ENCODE measurements at places on chromosomes 1 and 21.

- DNase-seq, result no peak
These were observed 129.0 kb downstream of the SYF2 start for GRCh38 chr1:25103164-25103795.

DNA sequence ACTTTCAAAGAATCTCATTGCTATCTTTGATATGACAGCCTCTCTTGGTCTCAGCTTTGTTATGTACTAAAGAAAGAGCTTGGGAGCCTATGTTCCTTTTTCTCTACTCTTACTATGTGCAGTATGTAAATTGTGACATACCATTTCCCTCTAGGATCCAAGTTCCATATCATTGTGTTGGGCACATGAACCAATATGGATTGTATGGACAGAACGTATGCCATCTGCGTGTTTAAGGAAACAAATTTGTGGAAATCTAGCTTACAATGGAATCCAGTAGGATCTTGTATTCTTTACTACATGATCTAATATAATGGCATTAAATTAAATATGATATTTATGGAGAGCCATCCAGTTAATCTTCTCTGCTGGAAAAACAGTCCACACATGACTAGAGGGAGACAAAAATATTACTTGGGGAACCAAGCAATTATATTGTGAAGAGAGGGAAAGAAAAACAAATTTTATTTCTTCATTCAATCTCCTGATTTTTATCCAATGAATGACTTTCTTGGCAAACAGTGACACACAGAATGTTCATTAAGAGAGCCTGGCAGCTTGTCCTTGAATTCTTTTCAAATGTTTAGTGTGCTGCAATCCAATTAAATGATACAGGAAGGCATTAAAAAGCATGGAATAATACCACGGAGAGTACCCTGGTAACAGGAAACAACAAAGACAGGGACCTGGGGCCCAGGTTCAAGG, 106.5 kb upstream of the DAB1 start:
- DNase-seq, result no peak

- DNase-seq, result no peak
These were observed 88.1 kb upstream of the CACYBP start for GRCh38 chr1:174911606-174912005.

- no peak for DNase-seq
These were observed 10.6 kb downstream of the RXRG start for GRCh38 chr1:165434281-165434680.

GRCh38 chr1:155801149-155801548, 55.9 kb downstream of the GON4L start:
- DNase-seq, result no peak

DNA sequence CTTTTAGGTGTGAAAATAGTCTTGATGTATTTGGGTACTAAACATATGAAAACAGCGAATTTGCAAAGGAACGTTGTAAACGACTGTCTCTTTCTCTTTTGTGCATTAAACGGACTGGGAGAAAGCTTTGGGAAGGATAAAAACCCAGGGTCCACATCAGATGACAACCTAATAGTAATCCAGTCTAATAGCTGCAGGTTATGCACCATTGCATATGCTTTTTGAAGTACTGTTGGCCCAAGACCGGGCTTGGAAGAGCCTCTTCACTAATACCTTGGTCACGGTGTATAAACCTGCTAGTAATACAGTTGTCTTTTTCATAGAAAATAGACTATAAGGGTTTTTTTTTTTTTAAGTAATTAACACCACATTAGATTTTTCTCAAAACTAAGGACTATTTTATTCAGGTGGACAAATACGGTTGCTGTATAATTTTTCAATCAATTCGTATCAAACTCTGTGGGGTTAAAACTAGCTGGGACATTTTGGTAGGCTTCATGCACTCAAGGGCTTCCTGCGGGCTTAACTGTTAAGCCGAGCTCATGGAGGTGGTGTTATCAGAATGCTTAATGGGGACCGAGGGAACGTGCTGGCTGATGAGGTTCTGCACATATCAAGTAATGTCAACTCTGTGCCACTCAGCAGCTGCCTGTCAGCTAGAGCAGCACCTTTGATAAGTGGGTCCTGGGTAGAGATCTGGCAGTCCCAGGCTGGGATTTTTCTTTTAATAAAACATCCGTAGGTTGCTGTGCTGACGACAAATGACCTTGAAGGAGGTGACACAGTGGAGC, 2.1 kb downstream of the RYR2 start:
- no peak for DNase-seq

- no peak for DNase-seq
These were observed 177.5 kb downstream of the ZZZ3 start for GRCh38 chr1:77504986-77505385.

DNA sequence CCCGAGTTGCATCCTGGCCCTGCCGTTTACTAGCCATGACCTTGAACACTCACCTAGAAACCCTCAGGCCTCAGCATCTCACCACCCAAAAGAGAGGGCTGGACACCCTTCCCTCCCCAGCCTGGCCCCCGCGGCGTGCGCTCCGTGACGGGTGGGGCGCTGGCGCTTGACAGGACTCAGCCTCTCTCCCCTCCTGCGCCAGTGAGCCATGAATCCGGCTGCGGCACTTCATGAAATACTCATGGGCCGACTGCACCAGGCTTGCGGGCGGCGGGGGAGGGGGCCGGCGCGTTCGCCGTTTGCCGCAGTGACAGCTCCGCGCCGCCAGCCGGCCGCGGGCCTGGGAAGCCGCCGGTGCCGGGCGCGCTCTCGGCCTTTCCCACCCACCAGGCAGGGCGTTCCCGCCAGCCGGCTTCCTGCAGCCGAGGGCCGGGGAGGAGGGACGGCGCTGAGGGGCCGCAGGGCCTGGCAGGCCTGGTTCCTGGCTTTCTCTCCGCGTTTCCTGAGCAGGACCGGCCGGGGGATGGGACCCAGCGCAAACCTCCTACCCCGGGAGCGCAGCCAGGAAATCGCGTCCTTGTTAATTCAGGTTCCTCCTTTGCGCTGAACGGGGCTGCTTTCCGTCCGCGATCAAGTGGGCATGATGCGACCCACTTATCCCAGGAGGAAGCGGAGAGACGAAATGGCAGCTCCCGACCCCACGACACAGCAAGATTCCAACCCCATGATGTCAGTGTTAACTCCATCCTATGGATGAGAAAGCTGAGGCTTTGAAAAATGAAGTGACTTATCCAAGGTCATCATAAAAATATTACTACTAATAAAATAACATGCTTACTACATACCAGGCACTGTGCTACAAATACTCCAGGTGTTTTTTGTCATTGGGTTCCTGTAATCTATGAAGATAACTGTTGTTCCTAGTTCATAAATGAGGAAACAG, 9.1 kb upstream of the LUZP1 start:
- peak; percentile 9 for DNase-seq

GRCh38 chr1:188769936-188770335, 1707.7 kb downstream of the BRINP3 start:
- no peak for DNase-seq

DNA sequence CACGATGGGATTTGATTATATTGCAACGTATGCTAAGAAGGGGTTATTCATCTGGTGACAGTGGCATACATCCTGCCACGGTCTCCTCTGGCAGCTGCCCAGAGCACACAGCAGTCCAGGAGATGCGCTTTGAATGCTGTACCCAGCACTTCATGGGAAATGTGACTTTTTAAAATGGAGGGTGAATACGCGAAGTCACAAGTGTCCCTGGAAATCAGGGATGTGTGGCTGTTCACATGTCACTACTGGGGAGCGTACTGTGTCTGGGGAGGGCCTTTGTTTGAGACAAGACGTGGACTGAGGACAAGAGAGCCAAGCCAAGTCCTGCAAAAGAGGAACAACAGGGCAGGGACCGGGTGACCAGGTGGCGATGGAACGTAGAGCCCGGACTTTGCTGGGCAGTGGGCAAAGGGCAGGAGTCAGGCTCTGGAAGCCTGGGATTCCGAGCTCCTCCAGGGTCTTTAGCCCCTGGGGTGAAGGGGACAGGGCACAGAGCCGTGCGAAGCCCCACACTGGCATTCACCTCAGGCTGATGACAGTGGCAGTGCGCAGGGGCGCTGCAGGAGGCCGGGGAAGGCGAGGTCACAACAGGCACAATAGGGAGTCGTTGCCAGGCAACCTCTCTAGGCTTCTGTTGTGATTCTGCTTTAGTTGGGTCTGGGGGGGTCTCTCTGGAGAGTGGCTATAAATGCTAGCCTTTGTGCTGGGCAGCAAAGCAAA, 11.4 kb upstream of the ZBTB21 start:
- no peak for DNase-seq

GRCh38 chr1:201126832-201127754, at the start of gene ASCL5:
TSS of gene ASCL5 (minus strand) at chr1:201127184. CDS start at chr1:201115372, 11,812 bp downstream.
- no peak for DNase-seq

DNA sequence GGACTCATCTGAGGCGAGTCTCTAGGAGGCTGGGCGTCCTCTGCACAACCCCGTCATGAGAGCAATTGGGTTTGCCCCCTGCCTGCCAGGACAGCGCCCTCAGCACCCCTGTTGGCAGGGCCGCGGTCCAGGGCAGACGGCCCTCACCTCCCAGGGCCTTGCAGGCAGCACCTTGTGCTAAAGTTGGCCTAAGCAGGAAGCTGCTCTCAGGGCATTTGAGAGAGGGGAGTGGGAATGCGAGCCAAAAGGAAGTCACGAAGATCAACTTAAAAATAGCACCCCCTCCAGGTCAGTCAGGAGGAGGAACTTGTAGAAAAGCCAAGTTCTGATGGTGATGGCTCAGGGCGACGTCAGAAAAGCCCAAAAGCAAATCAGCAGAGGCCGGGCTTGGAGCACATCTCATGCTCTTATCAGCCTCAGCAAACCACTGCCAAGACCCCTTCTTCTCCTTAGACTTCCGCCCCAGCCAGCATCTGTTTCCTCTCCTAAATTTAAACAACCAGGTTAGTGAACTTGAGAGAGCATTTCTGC, 12.6 kb upstream of the ADORA3 start:
- DNase-seq, result no peak

GRCh38 chr1:199264283-199264682, 625.4 kb downstream of the PTPRC start:
- no peak for DNase-seq

GRCh38 chr1:109788695-109789521, 25.2 kb upstream of the EPS8L3 start:
- DNase-seq, result no peak

GRCh38 chr1:109942434-109942833, 31.8 kb downstream of the CSF1 start:
- no peak for DNase-seq

DNA sequence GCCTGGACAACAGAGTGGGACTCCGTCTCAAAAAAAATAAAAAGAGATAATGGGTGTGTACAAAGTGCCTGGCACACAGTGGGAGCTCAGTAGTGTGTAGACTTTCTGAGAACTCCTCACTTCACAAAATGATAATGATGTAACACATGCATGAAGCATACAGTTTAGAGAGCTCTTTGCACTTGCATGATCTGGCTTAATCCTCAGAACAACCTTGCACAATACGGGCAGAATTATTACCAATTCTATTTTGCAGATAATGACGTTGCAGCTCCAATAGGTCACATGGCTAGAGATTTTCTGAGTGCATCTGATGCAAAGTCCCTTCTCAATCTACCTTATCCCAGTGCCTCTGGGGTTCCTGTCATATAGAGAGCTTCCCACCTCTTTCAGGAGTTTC, 71.4 kb downstream of the CD247 start:
- DNase-seq, result no peak

- DNase-seq, result no peak
These were observed 60.6 kb downstream of the NFIA start for GRCh38 chr1:61142726-61143500.

DNA sequence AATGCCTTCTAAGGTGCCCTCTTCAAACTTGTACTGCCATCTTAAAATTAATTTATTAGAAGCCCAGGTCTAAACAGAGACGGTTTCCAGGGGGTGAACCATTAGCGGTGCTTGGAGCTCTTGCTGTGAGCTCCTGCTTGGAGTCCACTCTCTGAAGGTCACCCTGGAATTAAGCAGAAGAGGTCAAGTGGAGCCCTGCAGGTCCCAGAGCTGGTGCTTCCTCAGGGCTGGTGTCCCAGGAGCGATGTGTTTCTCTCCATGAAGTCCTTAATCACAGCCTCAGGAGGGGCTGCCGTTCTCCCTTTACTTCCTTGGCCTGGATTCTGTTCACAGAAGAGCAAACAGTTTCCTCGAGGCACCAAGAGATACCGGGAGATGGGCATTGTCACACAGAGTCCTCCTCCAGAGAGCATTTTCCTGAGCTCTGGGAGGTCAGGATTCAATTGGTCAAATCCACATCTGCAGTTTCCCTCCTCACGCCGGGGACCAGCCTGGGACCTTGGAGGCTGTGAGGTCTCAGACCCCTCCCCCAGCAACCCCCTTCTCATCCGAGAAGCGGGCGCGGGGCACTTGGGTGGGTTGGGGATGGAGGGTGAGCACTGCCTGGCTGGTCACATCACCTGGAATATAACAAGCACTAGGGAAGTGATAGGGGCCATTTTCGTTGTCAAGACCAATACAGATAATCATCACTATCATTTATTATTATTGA, 310.4 kb downstream of the AJAP1 start:
- DNase-seq, result no peak

DNA sequence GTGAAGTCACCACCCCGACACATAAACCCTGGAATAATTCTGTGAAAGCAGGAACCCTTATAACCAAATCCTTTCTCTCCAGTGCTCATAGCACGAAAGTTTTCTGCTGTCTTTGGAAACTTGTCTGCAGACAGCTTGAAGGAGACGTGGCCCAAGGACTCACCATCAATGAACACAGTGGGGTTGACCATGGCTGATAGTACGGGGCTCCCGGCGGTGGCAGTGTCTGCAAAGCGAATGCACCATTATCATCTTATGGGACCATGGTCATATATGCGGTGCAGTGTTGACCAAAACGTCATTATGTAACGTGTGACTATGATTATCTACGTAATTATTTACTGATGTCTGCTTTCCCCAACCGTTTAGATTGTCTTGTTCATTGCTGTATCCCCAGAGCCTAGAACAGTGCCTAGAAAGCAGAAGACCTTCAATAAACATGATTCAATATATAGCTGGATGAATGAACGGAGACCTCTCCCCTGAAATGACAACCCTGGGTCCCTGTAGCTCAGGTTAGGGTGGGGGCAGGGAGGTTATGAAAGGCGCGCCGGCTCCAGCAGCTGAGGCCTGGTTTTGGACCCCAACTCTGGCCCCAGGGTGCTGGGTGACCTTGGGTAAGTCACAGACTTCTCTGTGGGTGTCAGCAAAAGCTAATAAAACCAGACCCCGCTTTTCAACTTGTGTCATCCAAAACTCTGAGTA, 128.4 kb upstream of the ZBTB40 start:
- no peak for DNase-seq
